Skin of body (tissue), 3 donors: ENCODE measurements at places on chromosomes 1 and 21. TPM values are rescaled to one million over a fixed set of nuclear protein-coding genes. Genes with fewer than 3 reads are reported as not detected.
A peak's percentile ranks its signal among the peaks of the same experiment; 100 is the strongest.

Gene LCA5L
- total RNA-seq: 0.89 TPM

GRCh38 chr1:206715552-206716158 lies 30.9 kb downstream of the MAPKAPK2 start:
- DNase-seq: no peak

Gene VWA1
- 8.6 TPM for total RNA-seq

Gene ASPM
- 16.6 TPM for total RNA-seq

GRCh38 chr1:110337704-110338308 lies 1.4 kb upstream of the RBM15 start:
- no peak for DNase-seq

Gene KTI12
- total RNA-seq: 4.2 TPM

DNA sequence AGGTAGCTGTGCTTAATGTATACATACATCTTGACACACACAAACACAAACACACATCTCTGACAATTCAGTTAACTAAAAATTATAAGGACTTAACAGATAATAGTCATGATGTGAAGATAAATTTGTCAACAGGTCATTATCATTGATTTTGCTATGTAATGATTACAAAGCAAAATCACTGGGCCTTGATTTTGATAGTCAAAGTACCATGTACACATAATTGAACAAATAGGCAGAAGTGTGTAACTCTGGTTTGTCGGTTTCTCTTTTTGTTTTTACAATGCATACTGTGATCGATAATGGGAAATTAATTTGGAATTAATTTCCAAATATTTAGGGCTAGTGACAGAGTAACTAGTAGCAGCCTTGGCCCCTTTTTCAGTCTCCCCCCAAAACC lies 30.8 kb downstream of the PTBP2 start:
- DNase-seq: no peak

GRCh38 chr1:190759807-190760206 lies 282.1 kb upstream of the BRINP3 start:
- no peak for DNase-seq

DNA sequence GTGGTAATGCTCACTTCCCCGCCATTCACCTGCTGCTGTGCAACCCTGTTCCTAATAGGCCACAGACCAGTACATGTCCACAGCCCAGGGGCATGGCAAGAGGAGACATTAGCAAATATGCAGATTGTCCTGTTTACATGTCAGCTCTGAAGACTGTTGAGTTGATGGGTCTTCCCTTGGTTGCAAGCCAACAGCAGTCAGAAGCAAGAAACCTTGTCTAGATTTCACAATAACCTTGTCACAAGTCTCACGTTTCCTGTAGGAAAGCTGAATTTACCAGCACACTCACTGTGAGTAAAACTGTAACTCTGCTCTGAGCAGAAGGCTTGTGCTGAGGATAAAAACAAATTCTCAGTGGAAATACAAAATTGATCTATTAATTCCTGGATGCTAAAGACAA lies 195.1 kb downstream of the HLX start:
- DNase-seq: peak; percentile 7

Gene LCE1A
- 1.7 TPM for total RNA-seq

Gene FCGR3B
- total RNA-seq: 14.3 TPM

GRCh38 chr21:24050231-24050630 lies 1557.0 kb downstream of the MRPL39 start:
- no peak for DNase-seq

Gene FCAMR
- total RNA-seq: not detected

- DNase-seq: no peak
Measured at GRCh38 chr1:39275836-39276507, 71.5 kb downstream of the MACF1 start.

Gene KRTAP13-1
- total RNA-seq: 0.99 TPM

GRCh38 chr1:245933431-245934045 lies 573.5 kb downstream of the SMYD3 start:
- peak; percentile 1 for DNase-seq

GRCh38 chr1:161825831-161826230 lies 59.7 kb downstream of the ATF6 start:
- DNase-seq: no peak

Gene PRAMEF2
- not detected for total RNA-seq

GRCh38 chr1:235952950-235953615 lies 86.4 kb upstream of the LYST start:
- no peak for DNase-seq

DNA sequence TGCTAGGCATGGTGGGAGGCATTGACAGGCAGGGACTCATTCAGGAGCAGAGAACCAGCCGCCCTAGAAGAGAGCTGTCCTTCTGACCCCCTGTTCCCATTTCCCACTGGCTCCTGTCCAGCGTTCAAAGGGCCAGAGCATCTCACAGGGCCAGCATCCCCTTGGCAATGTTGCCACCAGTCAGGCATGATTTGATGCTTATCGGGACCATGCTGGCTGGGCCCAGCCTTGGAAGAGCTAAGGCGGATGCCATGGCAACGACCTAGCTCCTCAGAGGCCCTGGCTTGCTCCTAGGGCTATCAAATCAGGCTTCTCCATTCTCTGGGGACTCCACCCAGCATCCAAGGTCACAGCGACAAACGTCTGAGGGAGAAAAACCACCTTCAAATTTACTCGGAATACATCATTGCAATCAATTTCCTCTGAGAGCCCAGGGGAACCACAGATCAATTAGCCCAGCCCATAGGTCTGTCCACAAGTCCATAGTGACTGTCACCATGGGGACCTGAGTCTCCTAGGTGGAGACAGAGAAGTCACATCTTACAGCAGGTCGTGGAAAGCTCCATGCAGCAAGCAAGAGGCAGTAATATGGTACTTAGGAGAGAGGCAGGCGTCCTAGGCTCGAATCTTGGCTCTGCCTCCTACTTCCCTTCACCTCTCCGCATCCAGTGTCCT lies 14.1 kb upstream of the VWA5B1 start:
- DNase-seq: no peak

- DNase-seq: no peak
Measured at GRCh38 chr1:201632364-201632952, 93.5 kb downstream of the NAV1 start.

GRCh38 chr21:24118738-24119459 lies 1488.4 kb downstream of the MRPL39 start:
- no peak for DNase-seq

Gene ACBD6
- total RNA-seq: 32.6 TPM

GRCh38 chr21:42580076-42580792 lies 66.6 kb downstream of the SLC37A1 start:
- DNase-seq: no peak

GRCh38 chr1:82640352-82640751 lies 839.6 kb downstream of the ADGRL2 start:
- no peak for DNase-seq

GRCh38 chr1:48793863-48794262 lies 17.2 kb upstream of the BEND5 start:
- DNase-seq: no peak

Gene OR2T2
- total RNA-seq: not detected

DNA sequence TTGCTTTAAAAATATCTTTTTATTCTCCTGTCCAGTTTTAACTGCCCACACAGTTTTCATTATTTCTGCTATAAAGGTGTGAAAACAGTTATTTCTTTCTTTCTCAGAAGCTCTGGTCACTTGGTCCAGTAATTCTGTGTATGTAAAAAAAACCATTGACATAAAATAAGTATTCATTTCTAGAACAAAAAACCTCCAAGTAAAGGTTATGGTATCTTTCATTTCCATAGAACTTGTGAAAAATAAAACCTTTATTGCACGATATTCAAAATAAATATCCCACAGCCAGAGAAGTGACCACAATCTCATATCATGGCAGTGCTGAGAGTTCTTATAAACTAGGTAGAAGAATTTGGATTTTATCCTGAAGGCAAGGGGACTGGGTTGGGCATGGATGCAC lies 96.9 kb upstream of the TNFSF4 start:
- DNase-seq: no peak

GRCh38 chr1:3553166-3553939 lies 58.0 kb downstream of the MEGF6 start:
- DNase-seq: no peak

Gene CSMD2
- total RNA-seq: 2.4 TPM

Gene KIF14
- total RNA-seq: 3.6 TPM

- DNase-seq: no peak
Measured at GRCh38 chr1:42008264-42008663, 89.5 kb upstream of the HIVEP3 start.

DNA sequence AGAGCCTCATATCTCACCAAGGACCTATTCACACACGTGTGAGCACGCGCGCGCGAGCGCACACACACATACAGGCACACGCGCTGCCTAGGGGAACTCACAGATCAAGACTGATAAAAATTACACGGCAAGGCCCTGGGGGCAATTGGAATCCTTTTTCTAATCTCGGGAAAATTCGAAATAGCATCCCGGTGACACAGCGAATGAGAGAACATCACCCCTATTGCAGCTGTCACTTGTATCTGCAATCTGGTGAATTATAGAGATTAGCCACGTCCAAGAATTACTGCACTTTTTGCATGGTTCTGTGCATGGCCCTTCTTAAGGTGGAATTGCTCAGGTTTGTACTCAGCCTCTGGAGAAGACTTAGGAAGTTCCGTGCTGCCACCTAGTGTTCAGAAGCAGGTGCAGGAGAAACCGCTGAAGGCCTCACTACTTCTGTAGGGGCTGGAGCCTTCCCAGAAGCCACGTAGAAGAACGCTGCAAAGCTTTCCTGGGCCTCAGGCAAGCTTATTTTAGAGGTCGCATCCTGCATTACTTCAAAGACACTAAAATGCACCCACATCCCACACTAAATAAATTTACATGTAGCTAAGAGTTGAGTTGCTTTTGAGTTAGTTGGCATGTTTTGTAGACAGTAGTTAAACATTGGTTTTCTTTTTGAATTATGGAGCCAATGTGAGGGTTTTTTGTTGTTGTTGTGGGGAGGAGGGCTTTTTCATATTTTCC lies 229.2 kb upstream of the CAMK1G start:
- DNase-seq: peak; percentile 67

DNA sequence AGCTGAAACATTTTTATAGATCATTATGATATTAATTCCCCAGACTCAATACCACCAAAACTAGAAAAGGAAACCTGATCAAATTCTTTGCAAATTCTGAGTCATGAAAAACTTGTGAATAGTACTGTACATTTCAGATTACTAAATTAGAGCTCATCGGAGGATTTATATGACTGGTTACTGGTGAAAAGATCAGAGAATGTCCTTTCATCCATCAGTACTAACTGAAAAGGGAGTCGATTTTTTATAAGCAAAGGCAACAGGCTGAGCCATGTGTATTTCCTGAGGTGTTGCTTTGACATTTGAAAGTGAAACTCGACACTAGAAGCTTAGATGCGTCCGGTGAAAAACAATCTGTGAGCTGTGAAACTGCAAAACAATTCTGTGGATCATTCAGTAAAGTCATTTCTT lies 155.7 kb downstream of the TNFSF18 start:
- DNase-seq: no peak

DNA sequence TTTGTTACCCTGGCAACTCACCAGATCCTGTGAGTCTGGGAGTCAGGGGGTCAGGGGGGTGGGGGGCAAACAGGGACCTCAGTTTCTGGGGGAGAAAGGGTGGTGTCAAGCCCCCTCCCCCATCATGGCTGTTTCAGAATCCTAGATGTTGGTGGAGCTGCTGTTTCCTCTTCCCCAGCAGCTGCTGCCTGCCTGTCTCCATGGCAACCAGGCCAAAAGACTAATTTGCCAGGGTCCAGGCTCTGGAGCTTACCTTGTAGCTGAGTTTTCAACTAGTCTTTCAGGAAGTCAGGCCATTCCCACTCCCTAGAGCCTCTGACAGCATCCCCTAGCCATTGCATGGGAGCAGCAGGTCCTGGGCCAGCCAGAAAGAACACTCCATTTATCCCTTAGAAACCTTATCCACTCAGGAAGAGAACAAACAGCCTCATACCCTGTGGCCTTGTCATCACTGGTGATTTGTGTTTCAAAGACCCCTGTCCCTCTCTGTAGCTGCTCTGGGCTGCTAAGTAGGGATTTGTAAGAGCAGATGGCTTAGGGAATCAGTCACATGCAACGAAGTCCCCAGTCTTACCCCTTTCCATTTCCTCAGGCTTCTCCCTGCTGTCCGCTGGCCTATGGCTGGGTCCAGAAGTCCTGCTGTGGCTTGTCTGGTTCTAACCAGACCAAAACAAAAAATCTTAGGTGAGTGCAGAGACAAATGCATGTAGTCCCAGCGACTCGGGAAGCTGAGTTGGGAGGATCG lies 21.5 kb upstream of the STMN1 start:
- DNase-seq: no peak

DNA sequence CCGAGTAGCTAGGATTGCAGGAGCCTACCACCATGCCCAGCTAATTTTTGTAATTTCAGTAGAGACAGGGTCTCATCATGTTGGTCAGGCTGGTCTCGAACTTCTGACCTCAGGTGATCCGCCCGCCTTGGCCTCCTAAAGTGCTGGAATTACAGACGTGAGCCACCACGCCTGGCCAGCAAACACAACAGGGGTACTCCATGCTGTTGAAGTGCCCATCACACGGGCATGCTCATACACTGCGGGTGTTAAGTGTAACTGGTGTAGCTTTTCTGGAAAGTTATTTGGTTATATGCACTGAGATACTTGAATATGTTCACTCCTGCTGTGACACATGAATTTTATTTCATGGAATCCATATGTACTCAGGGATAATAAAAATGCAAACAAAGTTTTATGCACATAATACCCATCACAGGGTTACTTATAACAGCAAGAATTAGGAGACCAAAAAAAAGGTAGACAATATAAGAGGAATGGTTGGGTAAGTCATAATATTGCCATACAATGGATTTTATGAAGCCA lies 9.2 kb downstream of the SRSF4 start:
- DNase-seq: no peak

Gene RHEX
- total RNA-seq: 5.5 TPM

Gene LEFTY2
- total RNA-seq: 6.7 TPM

- DNase-seq: no peak
Measured at GRCh38 chr1:3636531-3636930, 11.7 kb downstream of the TPRG1L start.

DNA sequence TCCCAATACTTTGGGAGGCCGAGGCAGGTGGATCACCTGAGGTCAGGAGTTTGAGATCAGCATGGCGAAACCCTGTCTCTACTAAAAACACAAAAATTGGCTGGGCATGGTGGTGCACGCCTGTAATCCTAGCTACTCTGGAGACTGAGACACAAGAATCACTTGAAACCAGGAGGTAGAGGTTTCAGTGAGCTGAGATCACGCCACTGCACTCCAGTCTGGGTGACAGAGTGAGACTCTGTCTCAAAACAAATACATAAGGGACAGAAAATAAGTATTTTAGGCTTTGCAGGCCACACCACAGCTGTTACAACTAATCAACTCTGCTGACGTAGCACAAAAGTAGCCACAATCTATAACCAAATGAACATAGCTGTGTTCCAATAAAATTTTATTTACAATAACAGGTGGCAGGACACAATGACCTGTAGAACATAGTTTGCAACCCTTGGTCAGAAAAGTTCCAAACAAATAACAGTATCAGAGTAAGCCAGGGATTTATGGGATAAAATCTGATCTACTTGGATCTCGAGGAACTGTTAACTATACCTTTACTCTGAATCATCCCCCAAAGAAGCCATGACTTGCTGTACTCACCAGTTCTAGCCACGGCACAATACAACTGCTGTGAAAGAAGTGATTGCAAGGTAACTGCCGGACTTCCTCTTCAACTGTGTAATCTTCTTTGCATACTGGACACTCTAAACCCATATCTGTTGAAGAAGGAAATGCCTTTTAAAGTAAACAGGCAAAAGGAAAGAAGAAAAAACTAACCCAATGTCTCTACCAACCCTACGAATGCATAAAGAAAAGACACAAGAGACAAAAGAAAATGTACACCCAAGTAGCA lies 28.3 kb downstream of the CD160 start:
- DNase-seq: no peak
